GM20000 (cell line): ENCODE measurements at places on chromosomes 13 and 19.

- DNase-seq = no peak
Observed at GRCh38 chr19:50203281-50204080, at the start of gene MYH14. TSS of gene MYH14 (plus strand) at chr19:50203622. CDS start at chr19:50210366, 6,744 bp downstream.

GRCh38 chr19:43351998-43352746 is 1.3 kb upstream of the CD177 start:
- no peak for DNase-seq

DNA sequence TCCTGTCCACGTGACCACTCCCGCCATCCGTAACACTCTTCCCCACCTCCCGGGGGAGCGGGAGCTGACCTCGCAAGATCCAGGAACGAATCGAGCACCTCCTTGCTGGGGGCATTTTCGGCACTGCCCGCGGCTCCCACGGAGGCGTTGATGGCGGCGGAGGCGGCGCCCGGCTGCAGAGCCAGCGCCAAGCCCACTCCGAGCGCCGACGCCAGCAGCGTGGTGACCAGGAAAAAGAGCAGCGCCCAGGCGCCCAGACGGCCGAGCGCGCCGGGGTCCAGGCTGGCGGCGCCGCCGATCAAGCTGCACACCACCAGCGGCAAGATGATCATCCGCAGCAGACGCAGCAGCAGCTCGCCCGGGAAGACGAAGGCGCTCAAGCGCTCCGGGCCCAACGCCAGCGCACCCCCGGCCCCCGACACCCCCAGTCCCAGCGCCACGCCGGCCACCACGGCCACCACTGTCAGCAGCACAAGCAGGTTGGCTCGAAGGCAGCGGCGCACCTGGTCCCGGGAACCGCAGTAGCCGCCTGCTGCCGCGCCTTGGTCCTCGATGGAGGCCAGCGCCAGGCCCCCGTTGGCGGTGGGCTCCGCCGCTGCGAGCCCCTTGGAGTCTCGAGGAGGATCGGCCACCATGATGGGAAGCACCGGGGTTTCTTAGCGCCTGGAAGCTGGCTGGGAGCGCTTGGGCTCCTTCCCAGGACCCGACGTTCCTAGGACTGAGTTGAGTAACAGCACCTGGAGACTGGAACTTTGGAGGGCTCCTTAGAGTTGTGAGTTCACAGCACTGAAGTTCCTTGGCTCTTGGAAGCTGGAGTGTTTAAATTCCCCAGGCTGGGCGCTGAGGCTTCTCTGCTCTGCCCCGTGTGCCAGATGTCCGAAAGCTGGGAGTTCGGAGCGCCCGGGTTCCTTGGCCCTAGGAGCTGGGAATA is 798 bp downstream of the SLC1A5 start:
- peak; percentile 53 for DNase-seq

GRCh38 chr13:106090001-106090400 is 445.5 kb downstream of the EFNB2 start:
- no peak for DNase-seq

DNA sequence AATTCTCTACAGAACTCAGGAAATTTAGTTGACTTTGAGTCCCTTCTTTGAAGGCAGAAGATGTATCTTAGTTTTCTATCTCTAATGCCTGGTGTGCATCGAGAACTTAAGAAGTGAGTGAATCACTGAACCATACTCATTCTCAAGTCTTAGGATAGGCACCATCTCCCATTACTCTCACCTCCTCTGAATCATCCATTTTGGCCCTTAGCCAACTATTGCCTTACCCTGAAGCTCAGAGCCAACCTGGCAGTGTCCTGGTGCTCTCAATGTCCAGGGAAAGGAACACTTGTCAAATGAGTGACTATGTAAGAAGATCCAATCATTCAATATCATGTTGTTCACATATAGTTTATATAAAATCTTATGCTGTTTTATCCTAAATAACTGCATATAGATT is 146.6 kb downstream of the RGCC start:
- no peak for DNase-seq

DNA sequence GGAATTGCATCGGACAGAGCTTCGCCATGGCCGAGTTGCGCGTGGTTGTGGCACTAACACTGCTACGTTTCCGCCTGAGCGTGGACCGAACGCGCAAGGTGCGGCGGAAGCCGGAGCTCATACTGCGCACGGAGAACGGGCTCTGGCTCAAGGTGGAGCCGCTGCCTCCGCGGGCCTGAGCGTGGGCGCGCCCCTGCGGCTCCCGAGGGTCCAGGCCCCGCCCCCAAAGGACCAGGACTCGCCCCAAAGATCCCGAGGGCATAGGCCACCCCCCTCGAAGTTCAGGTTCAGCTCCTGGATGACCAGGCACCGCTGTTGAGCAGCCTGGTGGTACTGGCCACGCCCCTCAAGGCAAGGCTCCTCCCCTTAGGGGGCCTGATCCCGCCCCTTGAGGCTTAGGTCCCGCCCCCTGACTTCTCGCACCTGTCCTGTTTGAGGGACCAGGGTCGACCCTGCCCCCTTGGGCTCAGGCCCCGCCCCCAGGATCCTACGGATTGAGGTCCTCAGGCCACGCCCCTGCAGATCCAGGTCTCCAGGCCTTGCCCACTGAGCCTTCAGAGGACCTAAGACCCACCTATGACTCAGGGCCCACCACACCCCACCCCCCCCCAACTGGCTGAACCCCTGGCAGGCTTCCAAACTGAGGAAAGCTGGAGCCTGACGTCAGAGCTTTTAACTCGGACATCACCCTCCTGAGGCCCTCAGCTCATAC is 43.1 kb downstream of the CYP4F22 start:
- DNase-seq = peak; percentile 56

- no peak for DNase-seq
Observed at GRCh38 chr19:36891768-36892357, 24.2 kb downstream of the ZNF829 start.

GRCh38 chr19:2977746-2978138 is 378 bp downstream of the TLE6 start:
- DNase-seq = peak; percentile 31

GRCh38 chr13:46620471-46620870 is 67.5 kb downstream of the LRCH1 start:
- no peak for DNase-seq

DNA sequence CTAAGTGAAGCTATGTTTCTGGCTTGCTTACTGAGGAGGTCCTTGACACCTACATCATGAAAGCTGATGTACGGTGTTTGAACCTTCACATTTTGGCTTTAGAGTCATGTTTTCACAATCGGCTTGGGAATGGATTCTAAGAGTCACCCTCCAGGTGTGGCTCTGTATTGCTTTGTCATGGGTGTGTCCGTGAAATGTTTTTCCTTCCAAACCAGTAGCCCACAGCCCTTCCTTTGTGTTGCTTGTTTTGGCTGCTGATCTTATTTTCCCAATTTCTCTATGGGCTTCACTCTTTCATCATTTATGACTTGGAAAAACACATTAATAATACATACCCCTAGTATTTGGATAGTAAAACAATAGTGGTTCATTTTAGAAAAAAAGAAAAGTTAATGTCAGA is 240.6 kb downstream of the GGACT start:
- DNase-seq = no peak

- DNase-seq = no peak
Observed at GRCh38 chr19:4014541-4015491, 7.3 kb downstream of the PIAS4 start.

DNA sequence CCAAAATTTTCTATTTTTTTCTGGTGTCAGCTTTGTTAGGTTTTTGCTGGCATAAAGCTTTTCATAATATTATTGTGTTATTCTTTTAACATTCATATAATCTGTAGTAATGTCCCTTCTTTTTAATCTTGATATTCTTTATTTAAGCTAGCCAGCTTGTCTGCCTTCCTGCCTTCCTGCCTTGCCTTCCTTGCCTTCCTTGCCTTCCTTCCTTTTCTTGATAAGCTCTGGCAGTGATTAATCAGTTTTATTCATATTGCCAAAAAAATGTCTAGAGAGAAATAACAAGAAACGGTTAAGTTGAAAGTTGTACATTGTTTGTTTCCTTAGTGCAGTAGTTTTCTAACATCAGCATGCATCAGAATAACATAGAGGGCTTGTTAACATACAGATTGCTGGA is 257.5 kb downstream of the MAB21L1 start:
- DNase-seq = no peak

- DNase-seq = no peak
Observed at GRCh38 chr13:75935805-75936204, 299.7 kb downstream of the LMO7 start.

- DNase-seq = no peak
Observed at GRCh38 chr19:37333457-37333856, 37.4 kb upstream of the ZNF527 start.

DNA sequence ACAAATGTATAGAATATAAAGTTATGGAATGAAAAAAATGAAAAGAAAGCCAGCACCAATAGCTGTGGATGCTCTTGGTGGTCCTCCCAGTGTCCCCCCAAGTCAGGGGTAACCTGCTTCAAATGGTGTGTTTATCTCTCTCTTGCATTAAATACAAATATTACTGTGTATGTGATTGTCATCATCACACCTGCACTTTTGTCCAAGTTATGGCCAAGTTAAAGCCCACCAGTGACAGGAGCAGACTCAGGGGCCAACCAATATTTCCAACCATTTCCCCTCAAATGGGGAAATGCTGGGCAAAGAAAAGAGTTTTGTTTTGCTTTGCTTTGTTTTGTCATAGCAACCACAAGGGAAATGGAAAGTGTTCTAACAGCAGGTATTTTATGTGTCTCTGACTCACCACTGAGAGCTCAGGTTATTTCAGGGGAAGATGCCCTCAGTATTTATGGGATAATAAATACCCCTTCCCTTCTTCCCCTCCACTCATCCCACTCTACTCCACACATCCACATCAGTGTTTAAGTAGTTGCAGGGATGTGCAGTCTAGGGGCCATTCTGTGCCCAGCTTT is 133.6 kb downstream of the COL4A1 start:
- DNase-seq = no peak

- no peak for DNase-seq
Observed at GRCh38 chr13:106710266-106710665, 142.3 kb upstream of the ARGLU1 start.

DNA sequence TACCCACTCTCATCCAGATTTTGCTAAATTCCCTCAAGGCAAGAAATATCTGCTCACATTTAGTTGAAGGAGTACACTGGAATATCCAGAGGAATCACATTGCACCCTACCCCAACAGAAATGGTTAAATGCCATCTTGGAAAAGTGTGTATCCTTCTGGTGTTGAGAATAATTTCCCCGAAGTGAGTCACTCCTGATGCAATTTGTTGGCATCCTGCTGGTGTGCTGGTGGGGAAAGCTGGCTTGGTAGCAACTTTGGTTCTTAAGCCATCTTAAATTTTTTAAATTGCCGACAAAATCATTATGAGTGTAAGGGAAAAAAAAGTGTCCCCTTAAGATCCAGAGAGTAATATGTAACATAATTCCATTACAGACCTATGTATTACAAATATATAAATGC is 337.3 kb upstream of the DACH1 start:
- DNase-seq = no peak

DNA sequence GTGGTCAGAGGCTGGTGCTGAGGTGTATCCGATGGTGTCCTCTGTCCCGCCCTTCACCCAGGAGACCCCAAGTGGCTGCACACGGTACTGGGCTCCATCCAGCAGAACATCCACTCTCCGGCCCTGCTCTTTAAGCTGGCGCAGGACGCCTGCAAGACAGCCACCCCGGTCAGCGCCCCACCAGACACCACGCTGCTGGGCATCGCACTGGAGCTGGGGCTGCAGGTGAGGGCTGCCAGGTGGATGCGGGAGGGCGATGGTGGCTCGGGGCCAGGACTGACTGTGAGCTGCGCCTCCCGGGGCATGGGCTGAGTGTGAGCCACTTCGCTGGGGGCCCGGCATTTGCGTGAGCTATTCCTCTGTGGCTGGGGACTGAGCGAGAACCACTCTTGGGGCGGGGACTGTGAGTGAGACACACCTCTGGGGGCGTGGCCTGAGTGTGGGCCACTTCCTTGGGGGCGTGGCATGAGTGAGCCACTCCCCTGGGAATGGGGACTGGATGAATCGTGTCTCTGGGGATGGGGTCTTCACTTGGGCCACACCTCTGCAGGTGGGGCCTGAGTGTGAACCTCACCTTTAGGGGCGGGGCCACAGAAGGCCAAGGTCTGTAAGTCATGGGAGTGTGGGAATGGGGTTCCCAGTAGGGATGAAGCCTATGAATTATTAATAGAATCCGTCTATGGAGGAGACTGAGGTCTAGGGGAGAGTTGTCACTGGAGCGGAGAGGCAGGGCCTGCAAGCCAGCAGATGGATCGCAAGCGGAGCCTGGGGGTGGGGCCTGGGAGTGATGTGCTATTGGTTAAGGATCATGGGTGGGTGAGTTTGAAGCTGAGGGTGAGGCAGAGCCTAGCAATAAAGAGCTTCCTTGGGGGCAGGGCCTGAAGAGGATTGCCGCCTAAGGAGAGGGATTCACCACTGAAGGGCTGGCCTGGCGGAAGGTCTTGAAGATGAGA is 30.5 kb downstream of the ZSWIM4 start:
- no peak for DNase-seq

DNA sequence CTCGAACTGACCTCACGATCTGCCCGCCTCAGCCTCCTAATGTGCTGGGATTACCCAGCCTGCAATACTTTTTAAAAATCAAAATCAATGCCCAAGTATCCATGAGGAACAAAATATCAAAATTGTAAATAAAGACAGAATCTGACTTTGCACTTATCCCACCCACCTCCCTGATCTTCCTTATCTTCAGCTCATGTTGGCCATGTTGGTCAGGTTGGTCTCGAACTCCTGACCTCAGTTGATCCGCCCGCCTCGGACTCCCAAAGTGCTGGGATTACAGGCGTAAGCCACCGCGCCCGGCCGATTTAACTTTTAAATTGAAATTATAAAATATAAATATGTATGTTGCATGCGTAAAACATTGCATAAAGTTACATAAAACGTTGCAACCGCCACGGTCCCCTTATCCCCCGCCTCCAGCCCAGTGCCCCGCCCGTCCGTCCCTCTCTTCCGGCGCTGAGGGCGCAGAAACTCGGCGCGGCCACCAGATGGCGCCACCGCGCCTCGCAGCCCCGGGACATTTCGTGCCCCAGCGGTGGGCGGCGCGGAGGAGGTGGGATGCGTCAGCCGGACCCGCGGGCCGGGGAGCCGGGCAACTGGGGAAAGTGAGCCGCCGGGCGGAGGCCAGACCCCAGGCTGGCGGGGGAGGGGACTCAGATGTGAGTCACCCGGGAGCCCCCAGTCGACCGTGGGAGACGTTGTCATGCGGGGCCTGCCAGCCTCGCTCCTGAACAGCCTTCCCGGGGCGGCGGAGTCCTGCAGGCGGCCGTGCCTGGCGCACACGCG is 1.5 kb upstream of the GADD45B start:
- DNase-seq = peak; percentile 90

- peak; percentile 72 for DNase-seq
Observed at GRCh38 chr13:19586904-19587634, 25.7 kb upstream of the TPTE2 start.
